ENCODE measurements at places on chromosomes 1 and 21.

DNA sequence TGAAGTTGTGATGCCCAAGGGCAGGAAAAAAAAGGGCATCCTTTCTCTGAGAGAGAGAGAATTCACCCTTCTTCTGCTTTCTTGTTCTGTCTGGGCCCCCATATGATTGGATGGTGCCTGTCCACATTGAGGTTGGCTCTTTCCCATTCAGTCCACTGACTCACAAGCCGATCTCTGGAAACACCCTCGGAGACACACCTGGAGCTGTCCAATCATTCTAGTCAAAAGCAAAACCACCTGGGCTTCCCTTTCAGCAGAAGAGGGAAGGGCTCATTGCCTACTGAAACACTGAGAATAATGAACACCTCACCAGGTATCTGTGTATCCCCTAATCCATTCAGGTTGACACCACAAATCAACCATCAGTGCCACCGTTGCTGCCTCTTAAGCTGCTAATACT is 103.7 kb upstream of the GNG12 start:
- no peaks in the 10 kb centered on the region for H3K4me1 ChIP-seq
- no peak overlapping the region for H3K4me3 ChIP-seq
- DNase-seq = no peak
- H3K36me3 ChIP-seq = no peaks in the 10 kb centered on the region

DNA sequence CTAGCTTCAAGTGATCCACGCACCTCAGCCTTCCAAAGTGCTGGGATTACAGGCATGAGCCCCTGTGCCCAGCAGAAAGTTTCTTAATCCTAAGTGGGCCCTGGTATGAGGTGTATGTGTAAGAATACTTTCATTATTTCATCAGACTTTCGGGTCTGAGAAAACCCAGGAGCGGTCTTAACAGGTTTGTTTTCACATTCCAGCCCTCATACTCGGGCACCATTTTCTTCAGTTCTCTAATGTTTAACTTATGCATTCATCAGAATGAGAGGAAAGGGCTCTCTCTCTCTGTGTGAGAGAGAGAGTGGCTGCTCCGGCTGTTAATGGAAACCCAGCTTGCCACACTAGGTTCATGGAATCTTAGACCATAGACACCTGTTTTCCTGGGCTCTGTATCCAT is 4.2 kb upstream of the PADI1 start:
- H3K4me3 ChIP-seq = no peak overlapping the region
- no peak for DNase-seq
- no peak overlapping the region for H3K27ac ChIP-seq
- H3K27me3 ChIP-seq = no peaks in the 10 kb centered on the region
- H3K36me3 ChIP-seq = no peaks in the 10 kb centered on the region
- H3K4me1 ChIP-seq = no peaks in the 10 kb centered on the region

DNA sequence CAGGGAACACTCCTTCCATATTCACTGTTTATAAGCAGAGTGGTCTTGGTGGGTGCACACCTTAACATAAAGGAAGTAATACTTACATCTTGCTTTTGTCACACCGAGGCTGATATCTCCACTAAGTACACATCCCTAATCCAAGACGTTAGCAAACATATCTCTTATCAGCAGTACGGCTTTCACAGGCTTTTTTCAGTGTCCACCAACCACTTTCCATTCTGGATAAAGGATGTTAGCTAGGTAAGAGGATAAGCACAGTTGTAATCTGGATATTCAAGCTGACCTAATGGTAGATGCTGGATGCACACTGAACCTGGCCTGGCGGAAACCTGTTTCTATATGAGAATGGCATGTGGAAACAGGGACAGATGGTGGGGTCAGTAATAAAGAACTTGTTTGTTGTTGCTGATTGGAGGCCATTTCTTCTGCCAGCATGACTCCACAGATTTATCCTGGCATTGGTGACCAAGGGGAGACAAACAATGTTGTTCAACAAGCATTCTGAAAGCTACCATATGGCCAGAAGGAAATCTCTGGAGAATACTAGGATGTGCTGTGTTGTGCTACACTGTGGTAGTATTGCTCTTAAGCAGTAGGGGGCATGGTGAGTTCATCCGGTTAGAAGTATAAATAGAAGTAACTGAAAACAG is 416.4 kb downstream of the PTBP2 start:
- H3K27me3 ChIP-seq = no peaks in the 10 kb centered on the region
- peaks cover 40% of the 10 kb centered on the region for H3K36me3 ChIP-seq
- no peak overlapping the region for H3K4me3 ChIP-seq
- H3K4me1 ChIP-seq = no peaks in the 10 kb centered on the region
- DNase-seq = no peak

DNA sequence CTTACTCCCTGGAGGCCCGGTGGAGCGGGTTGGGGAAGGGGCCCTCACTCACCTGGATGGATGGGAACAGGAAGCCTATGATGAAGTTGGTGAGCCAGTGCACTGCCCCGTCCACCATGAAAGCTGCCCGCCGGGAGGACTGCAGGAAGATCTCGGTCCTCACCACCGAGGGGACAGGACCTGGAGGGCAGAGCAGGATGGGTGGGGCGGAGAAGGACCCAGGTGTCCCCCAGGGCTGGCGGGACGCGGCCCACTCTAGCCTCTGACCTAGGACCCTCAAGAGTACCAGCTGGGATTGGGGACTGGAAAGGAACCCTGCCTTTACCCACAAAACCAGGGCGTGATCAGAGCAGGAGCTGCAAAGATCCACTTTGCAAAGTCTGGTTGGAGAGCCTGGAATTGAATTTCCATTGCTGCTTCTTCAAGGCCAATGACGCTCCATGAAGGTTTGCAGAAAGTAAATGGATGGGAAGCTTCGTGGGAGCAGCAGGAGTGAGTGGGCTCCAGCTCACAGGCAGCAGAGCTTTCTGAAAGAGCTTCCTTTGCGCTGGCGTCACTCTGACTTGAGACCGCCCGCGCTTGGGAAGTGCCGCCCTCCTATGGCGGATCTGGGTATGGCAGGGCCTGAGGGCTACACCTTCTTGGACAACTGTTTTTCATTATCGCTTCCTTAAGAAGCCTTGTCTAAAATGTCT is 21.4 kb downstream of the SLC2A7 start:
- H3K27me3 ChIP-seq = no peaks in the 10 kb centered on the region
- no peaks in the 10 kb centered on the region for H3K36me3 ChIP-seq
- DNase-seq = peak; percentile 72
- no peak overlapping the region for H3K27ac ChIP-seq
- no peak overlapping the region for H3K4me3 ChIP-seq
- H3K4me1 ChIP-seq = peaks cover 30% of the 10 kb centered on the region

GRCh38 chr1:37989361-37989930 is 376 bp downstream of the SF3A3 start:
- H3K36me3 ChIP-seq = peaks cover 36% of the 10 kb centered on the region
- peak; percentile 57 for DNase-seq
- peak overlapping the region; percentile 63 for H3K27ac ChIP-seq

DNA sequence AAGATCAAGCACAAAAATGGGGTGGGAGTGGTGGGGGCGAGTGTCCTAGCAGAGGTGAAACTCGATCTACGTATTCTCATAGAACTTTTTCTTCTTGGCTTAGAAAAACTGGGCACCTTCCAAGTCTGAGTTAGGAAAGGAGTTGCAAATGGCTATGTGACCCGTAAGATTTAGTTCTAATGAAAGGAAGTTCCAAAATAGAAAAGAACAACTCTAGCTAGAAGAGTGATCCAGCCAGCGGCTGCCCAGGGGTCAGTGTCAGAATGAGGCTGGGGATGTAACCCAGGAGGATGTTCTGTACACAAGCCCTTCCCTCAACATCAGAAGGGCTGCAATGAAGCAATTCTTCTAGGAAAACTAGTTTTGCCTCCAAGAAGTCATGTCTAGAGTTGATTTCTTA is 5.2 kb downstream of the MTARC1 start:
- H3K27me3 ChIP-seq = no peaks in the 10 kb centered on the region
- peaks cover 34% of the 10 kb centered on the region for H3K36me3 ChIP-seq
- peak overlapping the region; percentile 72 for H3K27ac ChIP-seq
- no peak overlapping the region for H3K4me3 ChIP-seq
- H3K4me1 ChIP-seq = peaks cover 54% of the 10 kb centered on the region

GRCh38 chr1:182149411-182149965 is 88.0 kb upstream of the ZNF648 start:
- peak; percentile 100 for DNase-seq
- H3K4me3 ChIP-seq = no peak overlapping the region
- peak overlapping the region; percentile 99 for H3K27ac ChIP-seq
- H3K36me3 ChIP-seq = no peaks in the 10 kb centered on the region
- H3K27me3 ChIP-seq = no peaks in the 10 kb centered on the region
- peaks cover 63% of the 10 kb centered on the region for H3K4me1 ChIP-seq

- H3K36me3 ChIP-seq = no peaks in the 10 kb centered on the region
- H3K27ac ChIP-seq = no peak overlapping the region
- H3K4me1 ChIP-seq = no peaks in the 10 kb centered on the region
- DNase-seq = no peak
- no peaks in the 10 kb centered on the region for H3K27me3 ChIP-seq
Observed at GRCh38 chr1:3460672-3461131, 6.2 kb downstream of the ARHGEF16 start.

GRCh38 chr1:67110352-67110751 is 24.4 kb downstream of the C1orf141 start:
- no peaks in the 10 kb centered on the region for H3K27me3 ChIP-seq
- no peaks in the 10 kb centered on the region for H3K36me3 ChIP-seq
- H3K4me3 ChIP-seq = no peak overlapping the region
- peak; percentile 10 for DNase-seq
- H3K27ac ChIP-seq = no peak overlapping the region

DNA sequence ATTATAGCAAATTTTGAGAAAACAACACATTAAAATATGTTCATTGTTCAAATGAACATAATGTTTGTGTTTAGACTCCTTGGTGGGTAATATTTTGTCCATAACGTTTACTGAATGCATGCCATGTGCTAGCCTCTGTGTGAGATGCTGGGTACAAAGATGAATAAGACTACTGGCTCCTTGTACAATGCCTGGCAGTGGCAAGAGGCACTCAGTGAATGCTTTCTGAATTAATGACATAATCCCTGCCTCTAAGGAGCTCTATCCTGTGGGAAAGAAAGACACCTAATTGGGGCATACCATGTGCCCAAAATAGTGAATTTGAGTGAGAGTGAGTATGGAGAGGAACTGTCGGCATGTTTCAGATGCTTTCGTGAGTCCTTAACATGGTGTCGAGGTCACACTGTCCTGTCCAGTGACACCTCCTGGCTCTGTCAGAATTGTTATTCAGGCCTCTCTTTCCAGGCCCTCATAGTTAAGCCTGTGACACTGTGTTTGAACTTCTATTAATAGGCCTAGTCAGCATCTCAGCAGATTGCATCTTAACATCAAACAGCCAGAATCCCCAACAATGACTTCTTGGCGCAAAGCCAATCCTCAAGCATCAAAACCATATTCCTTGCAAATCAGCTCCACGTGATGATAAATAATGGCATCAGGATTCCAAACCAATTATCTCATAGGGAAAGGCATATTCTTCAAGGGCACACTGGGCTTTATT is 32.8 kb upstream of the S1PR1 start:
- DNase-seq = no peak
- H3K36me3 ChIP-seq = no peaks in the 10 kb centered on the region
- no peaks in the 10 kb centered on the region for H3K27me3 ChIP-seq
- no peak overlapping the region for H3K27ac ChIP-seq

DNA sequence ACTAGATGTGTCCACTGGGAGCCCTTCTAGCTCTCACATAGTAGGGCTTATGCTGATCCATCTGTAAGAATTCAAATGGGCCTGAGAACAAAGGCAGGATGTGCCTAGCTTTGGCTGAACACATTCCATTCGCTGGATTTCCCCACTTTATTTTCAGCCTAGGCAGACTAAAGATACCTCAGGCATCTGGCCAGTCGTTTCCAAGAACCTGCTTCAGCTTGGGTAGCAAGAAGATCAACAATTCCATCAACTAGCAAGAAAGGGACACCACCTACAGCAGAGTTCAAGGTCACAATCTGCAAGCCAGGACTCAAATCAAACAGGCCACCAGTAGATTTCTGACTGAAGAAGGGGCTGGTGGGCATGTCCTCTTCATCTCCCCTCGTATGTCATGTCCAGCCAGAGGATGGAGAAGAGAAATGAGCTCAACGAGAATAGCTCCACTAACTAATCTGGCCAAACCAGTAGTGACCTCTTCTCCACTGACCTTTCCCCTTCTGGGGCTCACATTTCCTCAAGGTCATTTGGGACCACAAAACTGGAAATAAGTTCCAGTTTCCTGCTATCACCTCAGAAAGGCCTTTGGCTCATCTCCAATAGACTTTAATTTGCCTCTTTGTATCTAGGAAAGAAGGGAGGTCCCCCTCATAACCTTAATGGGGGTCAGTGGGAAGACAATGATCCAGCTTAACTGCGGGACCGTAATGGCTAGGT is 14.2 kb downstream of the TXNIP start:
- no peaks in the 10 kb centered on the region for H3K27me3 ChIP-seq
- no peak overlapping the region for H3K27ac ChIP-seq
- H3K4me3 ChIP-seq = no peak overlapping the region
- H3K4me1 ChIP-seq = peaks cover 80% of the 10 kb centered on the region

DNA sequence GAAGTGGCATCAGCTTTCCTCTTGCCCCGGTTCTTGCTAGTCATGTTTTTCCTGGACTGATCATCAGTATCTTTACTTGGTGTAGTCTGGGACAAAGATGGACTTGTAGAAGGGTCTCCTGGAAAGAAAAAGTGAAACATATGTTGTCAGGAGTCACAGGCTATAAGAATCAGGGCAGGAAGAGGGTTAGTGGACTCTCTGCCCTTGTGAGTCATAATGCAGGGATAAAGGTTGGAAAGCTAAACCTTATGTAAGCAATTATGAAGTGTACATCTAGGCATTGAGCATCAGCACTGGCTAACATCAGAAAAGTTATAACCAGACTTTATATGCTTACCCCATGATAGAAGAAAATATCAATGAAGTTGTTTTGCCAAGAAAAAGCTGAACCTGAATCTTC is 51.2 kb downstream of the XKR8 start:
- H3K36me3 ChIP-seq = peaks cover 67% of the 10 kb centered on the region
- H3K4me3 ChIP-seq = no peak overlapping the region
- H3K27ac ChIP-seq = no peak overlapping the region
- no peak for DNase-seq
- no peaks in the 10 kb centered on the region for H3K27me3 ChIP-seq
- H3K4me1 ChIP-seq = no peaks in the 10 kb centered on the region

- no peaks in the 10 kb centered on the region for H3K4me1 ChIP-seq
- no peak overlapping the region for H3K27ac ChIP-seq
Observed at GRCh38 chr1:184176058-184176457, 124.5 kb downstream of the TSEN15 start.

DNA sequence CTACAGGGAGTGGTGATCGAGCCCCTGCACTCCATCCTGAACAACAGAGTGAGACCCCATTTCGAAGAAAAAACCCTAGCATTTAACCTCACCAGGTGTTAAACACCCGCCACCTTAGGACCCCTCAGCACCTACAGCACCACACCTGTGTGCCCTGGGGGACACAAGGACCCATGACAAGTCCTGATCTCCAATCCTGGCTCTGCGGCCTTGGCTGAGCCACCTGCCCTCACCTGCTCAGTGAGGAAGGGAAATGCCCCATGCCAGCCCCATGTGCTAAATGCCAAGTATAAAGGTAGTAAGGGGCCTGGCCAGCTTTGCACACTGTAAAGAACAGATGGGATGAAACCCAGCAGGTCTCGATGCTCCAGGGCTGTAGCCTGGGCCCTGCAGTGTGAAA is 11.1 kb downstream of the MRTO4 start:
- H3K27ac ChIP-seq = no peak overlapping the region
- peaks cover 29% of the 10 kb centered on the region for H3K36me3 ChIP-seq
- H3K27me3 ChIP-seq = no peaks in the 10 kb centered on the region
- H3K4me1 ChIP-seq = no peaks in the 10 kb centered on the region
- no peak overlapping the region for H3K4me3 ChIP-seq

Data from CD14-positive monocyte (primary cell).